ENCODE measurements at places on chromosomes 6 and 20.
A peak's percentile ranks its signal among the peaks of the same experiment; 100 is the strongest.

DNA sequence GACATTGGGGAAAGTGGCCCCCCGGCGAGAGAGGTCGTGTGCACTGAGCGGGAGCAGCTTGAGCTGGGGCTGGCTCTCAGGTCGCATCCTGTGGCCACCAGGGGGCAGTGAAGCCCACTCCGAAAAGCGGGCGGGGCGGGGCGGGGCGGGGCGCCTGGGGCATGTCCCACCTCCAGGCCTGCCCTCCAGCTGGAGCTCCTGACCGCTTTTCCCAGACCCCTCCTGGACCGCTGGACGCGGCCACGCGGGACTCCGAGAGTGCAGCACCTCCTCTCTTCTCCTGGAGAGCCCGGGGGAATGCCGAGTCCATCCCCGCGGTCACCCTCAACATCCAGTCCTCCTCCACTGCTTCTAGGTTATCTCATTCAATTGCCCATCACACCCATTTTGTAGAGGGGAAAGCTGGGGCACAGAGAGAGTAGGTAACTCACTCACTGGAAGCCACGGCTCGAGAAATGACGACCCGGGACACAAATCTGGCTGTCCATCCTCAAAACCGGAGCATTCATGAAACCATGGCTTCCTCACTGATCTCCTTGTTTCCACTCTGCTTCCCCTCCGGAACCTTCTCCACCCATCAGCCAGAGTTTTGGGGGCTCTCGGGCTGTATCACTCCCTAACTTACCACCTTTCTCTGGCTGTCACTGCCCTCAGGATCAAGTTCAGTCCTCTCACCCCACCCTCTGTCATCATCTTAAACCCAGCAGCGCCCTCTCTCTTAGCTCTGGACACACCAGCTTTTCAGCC, 24.1 kb downstream of the COX4I2 start:
- DNase-seq: peak; percentile 54

GRCh38 chr6:153096792-153097191, 34.3 kb downstream of the RGS17 start:
- DNase-seq: no peak

GRCh38 chr6:8857160-8857559, 421.8 kb upstream of the SLC35B3 start:
- no peak for DNase-seq

- no peak for DNase-seq
Observed at GRCh38 chr6:113439866-113440265, 417.3 kb upstream of the MARCKS start.

DNA sequence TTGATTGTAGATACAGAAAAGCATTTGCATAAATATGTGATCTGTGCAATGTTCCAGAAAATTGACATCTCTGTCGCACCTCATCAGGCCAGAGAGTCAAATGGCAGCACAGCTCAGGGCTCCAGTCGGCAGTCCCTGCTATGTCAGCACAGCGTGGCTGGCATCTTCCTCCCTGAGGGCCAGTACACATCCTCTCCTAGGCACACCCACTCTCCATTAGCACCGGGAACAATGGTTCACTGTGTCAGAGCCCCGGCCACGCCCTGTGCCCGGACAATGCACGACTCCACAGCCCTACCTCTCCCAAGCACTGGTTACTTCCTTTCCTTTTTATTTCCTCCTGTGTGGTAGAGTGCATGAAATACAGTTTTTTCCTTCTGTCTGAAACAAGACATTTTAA, 114.9 kb downstream of the FOXC1 start:
- DNase-seq: no peak

- no peak for DNase-seq
Observed at GRCh38 chr6:46201702-46202101, 30.9 kb upstream of the ENPP5 start.

DNA sequence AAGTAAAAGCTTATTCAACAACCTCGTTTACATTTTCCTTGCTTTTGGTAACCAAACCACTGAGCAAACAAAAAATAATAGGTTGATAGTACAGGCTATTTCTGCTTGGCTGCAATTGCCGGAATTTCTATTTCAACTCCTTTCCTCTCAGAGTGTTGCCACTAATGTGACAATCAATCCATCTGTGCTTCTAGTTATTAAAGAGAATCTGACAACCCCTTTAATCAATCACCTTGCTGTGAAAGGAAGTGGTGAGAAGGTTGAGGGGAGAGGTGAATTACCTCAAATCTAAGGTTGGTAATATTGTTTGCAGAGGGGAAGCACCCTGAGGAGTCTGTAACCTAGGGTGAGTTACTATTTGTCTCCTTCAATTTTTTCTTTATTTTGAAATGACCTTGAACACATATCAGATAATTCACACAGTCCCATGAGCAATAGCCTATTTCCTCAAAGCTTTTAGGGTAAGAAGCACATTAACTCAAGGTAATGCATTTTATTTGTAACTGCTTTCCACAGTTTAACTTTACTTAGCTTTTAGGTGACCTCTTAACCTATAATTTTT, 603.4 kb downstream of the MMUT start:
- no peak for DNase-seq

GRCh38 chr6:149851461-149852110, 12.6 kb downstream of the LRP11 start:
- DNase-seq: no peak

- DNase-seq: no peak
Observed at GRCh38 chr6:118876198-118876597, 17.8 kb upstream of the ASF1A start.

DNA sequence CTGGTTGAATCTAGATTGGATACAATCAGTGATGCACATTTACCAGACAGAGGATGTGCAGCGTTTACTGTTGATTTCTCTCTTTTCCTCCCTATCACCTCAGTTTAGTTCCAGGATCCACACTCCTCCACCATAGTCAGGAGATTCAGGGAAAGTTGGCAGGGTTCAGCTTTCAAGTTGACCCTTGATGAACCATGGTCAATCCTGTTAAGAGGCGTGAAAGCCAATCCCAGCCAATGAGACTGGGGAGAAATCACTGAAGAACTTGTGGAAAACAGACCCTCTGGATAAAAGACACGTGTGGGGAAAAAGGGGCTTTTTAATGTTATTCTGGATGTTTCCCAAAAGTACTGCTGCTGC, 19.2 kb upstream of the SCP2D1 start:
- no peak for DNase-seq

DNA sequence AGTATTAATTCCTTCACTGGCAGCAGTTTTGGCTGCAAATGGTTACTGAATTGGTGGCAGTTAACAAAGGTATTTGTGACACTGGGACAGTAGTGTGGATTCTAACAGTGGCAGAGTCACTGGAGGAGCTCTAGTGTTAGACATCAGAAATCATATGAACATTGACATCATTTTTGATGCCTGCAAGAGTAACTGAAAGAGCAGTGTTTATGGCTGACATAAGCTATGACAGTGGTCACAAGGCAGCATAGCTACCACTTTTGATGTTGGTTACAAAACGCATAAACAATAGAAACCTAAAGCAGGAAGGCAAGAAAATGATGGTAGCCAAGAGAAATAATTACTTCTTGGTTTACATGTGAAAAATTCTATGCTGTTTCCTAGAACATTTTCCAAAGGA, 326.7 kb upstream of the MAN1A1 start:
- no peak for DNase-seq

- no peak for DNase-seq
Observed at GRCh38 chr6:142846883-142847287, 98.1 kb downstream of the HIVEP2 start.

DNA sequence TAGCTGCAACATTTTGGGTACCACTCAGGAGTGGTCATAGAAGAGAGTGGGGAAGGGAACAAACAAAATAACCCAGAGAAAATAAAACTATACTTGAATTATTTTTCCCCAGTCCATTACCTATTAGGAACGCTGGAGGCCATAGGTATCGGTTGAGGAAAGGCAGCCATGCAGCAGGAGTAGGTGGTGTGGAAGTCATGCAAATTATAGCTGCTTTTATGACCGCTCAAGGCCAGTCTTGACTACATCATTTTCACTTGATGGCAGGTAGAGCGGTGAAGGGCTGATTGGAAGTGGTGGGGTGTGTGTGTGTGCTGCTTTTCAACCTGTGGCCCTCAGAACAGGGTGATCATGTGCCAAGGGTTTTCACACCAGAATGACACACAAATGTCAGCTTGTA, 36.5 kb upstream of the KIF13A start:
- no peak for DNase-seq

DNA sequence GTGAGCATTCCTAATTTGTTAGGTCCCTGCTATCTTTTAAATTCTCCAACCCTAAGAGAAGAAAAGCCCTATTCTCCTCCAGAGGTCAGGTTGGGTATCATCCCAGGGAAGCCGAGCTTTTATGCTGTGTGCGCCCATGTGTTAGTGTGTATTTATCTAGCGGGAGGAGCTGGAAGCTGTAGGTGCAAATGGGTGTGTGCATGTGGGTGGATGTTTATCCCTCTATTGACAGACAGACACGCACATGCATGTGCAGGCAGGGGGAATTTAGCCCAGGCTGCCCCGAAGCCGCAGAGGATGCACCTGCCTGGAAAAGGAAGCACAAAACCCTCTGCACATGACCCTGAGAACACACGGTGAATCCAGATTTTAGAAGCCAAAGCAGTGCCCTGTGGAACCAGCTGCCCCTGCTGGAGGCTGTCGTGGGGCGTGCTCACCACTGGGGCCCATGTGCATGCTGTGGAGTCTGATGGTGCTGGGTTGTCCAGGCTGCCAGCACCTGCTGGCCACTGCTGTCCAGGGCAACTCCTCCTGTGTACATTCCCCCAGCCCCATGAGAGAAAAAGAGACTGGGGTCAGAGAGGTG, 397.5 kb downstream of the TAF4 start:
- no peak for DNase-seq

DNA sequence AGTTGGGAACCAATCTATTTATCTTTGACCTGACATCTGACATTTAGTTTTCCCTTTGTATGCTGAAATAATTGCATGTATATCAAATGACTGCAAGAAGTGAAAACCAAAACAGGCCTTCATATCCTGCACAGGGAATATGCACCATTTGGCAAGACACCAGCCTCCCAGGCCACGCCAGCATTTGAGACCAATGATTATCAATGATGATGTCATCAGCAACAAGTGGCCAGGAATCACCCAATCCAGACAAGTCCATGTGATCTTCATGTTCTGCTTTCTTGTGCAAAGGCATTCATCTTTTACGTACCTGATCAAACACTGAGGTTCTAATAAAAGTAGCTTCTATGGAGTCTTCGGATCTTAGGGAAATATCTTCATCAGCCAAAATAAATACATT, 107.4 kb upstream of the TENT5A start:
- DNase-seq: no peak

DNA sequence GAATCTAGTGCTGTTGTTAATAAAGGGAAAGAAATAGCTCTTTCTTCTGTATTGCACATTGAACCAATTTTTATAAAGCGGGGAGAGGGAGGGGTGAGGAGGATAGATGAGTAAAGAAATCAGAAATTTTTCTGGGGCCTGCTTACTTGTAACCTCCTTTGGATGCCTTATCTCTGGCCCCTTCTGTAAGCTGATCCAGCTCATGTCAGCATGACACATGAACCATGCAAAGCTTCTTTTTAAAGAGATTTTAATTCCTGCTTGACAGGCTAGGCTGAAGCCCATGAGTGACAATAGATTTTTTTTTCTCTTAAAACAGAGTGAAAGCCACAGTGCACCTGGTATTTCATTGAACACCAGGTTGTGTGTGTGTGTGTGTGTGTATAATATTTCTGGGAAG, 325.3 kb downstream of the PRL start:
- DNase-seq: no peak

- DNase-seq: no peak
Observed at GRCh38 chr6:19905584-19905983, 68.4 kb downstream of the ID4 start.

DNA sequence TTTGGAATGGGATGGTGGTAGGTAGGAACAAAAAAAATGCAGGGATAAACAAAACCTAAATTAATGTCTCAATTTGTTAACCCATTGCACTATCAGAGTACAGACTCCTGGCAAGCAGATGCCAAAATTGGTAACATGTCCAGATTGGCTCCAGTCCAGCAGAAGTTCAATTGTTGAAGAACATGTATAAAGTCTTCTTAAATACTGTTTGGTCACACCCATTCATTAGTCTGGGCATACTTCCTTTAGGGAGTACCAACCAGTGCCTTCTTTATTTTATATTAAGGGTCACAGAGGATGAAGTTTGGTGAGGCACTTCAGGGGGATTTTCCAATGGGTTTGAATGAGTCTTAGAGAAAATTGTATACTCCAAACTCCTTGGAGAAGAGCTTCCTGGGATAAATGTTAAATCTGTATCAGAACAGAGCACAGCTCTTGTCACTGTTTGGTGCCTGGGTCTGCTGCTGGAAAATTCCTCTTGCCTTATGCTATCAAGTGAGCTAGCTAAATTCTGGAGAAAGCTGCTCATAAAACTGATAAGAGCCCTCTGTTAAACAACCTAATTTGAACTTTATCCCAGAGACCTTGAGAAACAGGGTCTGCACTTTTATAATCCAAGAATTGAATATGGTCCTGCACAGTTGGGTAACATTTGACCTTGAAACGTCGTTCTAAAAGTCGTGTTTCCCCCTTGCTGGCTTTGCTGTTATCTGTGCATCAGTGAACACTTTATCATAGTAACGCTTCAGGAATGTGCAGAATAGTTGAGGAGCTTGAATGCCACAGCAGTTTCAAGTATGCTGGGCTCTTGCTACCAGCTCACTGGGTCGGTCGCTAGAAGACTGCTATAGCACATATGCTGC, 334.1 kb upstream of the CITED2 start:
- DNase-seq: peak; percentile 60

- DNase-seq: no peak
Observed at GRCh38 chr6:2507521-2508037, 243.1 kb downstream of the MYLK4 start.

DNA sequence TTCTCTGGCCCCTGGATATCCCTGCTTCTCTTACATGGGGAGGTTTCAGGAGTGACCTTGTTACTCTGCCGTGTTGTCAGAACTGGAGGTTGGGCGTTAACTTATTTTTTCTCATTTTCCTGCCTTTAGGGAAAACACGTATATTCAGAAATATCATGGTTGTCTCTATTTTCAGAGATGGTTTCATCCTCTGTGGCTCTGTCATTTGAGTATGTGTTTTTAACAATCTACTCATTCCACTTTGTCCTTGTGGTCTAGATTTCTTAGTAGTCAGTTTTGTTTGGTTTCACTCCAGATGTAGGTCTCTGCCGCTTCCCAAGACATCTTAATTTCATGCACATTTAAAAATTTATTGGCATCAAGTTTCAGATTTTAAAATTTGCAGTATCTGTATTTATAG, 45.9 kb downstream of the KCNS1 start:
- DNase-seq: no peak
